ENCODE measurements at places on chromosomes 6 and 20.

DNA sequence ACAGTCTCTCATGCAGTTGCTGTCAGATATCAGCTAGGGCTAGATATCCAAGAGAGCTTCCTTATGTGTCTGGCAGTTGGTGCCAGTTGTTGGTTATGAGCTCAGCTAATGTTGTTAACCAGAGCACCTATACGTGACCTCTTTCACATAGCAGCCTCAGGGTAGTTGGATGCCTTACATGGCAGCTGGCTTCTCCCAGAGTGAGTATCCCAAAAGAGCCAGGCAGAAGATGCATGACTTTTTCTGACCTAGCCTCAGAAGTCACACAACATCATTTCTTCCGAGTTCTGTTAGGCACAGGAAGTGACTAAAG lies 175.7 kb downstream of the VEGFA start:
- no peak for DNase-seq

DNA sequence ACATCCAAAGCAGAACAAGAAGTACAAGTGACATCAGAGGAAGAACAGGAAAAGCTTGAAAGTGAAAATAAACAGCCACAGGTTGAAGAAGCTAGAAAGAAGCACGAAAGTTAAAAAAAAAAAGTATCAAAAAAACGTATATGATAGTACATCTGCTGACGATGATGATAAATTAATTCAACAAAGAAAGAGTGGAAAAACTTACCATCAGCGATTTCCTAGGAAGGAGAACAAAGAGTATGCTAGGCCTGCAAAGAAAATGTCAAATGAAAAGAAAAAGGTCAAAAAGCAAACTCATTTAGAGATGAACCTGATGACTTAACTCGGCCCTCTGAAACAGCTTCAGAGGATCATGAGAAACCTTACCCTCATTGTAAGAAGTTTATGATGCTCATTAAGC lies 3.7 kb downstream of the SAYSD1 start:
- DNase-seq: no peak

DNA sequence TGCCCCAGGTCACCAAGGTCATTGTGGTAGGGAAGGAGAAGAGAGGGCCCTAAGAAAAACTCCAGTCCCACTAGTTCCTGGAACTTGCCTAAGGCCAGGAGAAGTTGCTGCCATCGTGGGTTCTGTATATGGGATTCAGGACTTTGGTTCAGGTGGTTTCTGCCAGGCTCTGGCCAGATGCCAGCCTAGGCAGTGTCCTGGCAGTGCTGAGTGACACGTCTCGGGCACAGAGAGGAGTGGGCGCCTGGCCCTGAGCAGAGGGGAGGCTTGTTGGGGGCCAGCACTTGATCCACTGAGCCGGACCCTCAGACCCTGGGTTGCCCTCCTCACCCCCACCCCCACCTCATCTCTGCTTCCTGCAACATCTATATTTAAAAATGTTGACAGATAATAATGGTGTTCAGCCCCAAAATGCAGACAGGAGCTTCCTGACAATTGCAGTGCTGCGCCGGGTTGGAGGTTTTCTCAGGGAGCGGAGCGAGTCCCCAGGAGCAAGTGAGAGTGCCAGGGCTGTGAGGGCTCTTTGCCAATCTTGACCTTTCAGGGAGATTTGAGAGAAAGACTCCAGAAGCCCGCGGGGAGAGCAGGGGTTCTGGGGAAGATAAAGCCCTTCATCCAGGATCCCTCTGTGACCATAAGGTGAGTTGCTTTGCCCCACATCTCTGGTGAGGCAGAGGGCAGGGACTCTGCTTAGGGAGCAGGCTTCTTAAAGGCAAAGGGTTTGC lies 71.9 kb downstream of the PHACTR3 start:
- DNase-seq: no peak

DNA sequence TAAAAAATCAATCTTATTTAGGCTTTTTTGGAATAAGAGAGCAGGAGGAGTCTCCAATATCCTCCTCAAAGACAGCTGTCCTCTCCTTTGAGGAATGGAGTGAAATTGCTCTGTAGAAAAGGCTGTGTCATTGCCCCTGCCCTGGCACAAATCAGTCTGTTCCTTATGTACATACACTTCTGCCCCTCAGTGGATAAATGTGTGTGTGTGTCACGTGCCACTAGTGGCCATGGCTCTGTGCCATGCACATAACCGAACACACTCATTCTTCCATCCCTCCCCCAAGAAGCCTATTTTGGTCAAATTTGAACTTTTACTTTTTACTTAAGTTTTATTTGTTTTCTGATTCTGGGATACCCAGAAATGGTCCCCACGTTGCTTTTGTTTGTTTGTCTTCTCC lies 49.2 kb downstream of the ANKS1A start:
- no peak for DNase-seq

DNA sequence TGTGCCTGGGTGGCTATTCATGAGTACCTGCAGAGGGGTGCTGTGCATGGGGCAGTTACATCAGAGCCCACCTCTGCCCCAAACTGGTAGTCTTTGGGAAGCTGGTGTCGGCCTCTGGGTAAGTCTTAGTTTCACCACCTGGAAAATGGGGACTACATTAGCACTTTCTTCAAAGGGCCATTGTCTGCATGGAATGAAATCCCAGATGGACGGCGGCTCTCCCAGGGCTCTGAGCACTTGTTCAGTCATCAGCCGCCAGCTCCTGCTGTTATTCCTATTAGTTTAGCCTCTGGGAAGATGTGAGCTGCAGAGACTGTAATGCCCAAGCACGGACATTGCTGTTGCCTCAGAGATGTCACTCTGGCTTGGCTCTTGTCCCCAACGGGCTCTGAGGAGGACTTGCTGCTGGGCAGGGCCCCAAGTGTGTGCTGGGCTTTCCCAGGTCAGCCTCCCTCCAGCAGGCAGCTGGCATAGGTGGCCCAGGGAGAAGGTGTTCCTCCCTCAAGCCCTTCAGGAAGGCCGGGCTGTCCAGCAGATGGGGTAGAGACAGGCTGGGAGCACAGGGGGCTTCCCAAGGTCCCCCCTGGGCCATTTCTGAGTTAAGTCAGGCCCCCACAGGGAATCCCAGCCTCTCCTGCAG lies 268.3 kb downstream of the TFAP2C start:
- no peak for DNase-seq

DNA sequence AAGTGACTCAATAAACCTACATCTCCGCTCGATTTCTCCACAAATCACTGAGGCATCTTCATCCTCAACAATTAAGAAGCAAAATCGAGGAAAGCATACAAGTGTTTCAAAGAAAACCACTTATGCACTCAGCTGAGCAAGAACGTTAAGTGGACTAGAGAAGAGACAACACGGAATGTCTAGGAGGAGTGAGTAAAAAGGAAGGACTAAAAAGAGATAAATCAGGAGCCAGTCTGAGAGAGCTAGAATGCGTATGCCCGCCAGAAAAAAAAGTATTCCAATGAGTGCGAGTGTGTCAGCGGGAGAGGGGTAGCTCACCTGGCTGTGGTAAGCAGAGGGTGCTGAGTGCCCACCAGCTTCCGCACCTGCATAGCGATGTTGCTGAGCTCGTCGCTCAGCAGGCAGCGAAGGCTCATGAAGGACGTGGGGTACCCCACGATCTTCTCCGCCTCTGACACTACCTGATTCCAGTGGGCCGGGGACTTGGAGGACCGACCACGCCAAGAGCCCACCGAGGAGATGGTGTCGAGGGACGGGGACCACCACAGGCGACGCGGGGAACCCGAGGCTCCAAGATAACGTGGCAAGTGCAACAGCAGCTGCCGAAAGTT lies 587 bp downstream of the PDSS2 start:
- peak; percentile 38 for DNase-seq

GRCh38 chr6:117463762-117464665 lies 18.5 kb upstream of the DCBLD1 start:
- no peak for DNase-seq

- no peak for DNase-seq
Observed at GRCh38 chr6:149844480-149844879, 19.7 kb downstream of the LRP11 start.

- no peak for DNase-seq
Observed at GRCh38 chr6:158672726-158673125, 22.9 kb downstream of the SYTL3 start.

DNA sequence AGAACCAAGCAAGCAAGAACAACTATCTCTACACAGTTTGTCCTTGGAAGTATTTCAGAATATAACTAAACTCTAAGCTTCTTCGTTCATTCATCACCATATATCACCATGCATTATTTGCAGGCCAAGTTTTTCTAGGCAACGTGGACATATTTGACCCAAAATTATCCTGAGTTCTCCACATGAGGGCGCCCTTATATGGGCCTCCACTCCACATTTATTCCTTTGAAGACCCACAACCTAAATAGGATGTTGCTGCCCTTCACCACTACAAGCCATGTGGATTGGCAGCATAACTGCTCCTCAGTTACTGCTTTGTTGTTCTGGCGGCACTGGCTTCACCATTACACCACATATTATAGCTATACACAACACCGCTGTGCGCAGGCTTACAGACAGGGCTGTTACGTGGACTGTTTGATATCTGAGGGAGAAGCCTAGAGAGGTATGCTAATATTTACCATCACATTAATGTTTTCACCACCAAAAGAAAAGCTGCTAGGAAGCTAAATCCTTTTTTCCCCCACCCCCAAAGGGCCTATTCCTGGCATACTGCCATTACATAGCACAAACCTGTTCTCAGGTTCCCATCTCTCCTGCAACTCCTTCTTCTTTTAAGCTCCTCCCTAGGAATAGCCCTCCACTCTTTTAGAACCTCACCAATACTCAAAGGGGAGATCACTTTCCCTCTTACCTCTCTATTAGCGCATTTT lies 411.7 kb downstream of the C6orf118 start:
- DNase-seq: no peak

DNA sequence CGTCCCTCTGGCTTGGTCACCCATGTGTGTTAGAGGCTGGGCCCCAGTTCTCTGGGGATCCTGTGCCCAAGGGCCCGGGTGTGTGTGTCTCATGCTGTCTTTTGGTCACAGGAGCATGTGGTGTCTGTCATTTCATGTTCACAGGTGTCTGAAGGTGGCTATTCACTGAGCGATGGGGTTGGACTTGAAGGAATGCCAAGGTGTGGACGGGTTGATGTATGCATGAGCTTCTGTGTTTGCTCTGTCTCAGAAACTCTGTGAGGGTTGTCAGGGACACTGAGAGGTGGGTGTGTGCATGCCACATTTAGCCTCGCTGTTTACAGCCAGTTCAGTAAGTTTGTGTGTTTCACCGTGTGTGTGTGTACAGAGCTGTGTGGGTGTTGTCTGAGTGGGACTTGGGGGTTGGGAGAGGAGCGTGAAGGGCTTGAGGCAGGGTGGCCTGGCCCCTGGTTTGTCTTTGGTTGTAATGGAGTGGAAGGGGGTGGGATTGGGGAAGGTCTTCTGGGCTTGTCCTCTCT lies 1.2 kb downstream of the DDR1 start:
- DNase-seq: peak; percentile 16

- DNase-seq: no peak
Observed at GRCh38 chr6:155171747-155172449, 91.9 kb upstream of the CLDN20 start.
